ENCODE measurements at places on chromosomes 13 and 19.

GRCh38 chr13:67390462-67391086 lies 160.4 kb upstream of the PCDH9 start:
- DNase-seq = no peak

DNA sequence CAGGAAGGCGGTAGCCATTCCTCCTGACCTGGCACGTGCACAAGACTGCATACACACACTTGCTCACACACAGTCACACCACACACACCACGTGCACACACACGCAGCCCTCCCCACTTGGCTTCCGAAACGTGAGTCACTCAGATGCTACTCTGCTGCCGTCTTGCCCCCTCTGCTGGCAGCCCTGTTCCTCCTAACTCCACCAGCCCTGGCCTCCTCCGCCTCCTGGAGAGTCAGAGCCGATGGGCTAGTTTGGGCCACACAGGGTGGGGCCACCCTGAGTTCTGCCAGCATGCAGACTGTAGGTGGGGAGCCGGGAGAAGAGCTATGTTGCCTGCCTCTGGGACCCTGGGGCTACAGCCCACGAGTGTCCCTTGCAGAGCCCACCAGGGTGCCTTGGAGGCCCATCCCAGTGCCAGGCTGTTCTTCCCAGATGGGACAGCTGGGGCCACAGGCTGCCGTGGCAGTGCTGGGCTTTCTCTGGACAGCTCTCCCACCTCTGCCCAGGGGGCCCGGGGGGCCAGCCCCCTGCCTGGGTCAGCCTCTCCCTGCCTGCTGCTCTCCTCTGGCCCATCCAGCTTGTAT lies 12.1 kb downstream of the PIN1 start:
- DNase-seq = no peak

DNA sequence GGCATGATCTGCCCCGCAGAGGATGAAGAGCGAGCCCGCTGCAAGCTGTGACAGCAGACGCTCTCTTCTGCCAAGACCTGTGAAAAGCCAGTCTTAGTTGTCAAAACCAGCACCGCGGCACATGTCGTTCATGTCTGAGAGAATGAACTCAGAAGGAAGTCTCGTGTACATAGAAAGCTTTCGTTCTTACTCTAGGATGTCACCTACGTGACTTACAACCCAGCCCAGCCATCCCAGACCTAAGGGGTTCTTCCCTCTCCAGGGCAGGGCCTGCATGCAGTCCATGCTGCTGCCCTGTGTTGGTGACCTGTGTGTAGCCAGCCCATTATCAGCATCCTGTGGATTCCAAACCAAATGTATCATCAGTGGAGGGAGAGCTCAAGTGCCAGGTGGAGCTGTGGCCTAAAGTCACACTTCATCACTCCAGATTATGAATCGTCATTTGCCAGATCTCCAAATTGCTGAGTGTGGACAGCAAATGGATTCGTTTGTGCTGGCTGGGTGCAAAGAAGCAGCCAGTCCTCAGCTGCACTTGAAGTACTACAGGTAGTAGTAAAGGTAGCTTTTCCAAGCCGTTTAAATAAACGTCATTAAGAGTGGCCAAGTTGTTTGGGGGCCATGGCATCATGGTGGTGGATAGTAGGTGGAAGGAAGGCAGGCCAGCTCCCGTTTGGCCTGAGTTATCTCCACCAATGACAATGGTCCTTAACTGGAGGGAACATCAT lies 73.9 kb upstream of the GPR183 start:
- DNase-seq = no peak

DNA sequence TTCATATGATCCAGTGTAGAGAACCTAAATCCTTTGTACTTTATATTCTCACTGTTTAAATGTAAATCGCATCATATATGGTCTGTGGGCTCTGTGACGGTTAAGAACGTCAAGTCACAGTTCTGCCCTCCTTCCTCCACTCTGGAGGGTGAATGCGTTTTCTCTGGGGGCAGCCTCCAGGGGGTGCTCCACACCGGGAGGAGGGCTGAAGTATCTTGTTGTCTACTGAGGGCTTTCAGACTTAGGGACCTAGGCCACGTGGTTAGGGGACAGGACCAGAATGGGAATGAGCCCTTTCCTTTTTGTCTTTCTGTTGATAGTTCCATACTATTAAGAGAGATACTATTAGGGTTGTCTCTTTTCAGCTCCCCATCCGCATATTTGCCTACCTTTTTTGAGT lies 504.9 kb downstream of the FGF9 start:
- no peak for DNase-seq

DNA sequence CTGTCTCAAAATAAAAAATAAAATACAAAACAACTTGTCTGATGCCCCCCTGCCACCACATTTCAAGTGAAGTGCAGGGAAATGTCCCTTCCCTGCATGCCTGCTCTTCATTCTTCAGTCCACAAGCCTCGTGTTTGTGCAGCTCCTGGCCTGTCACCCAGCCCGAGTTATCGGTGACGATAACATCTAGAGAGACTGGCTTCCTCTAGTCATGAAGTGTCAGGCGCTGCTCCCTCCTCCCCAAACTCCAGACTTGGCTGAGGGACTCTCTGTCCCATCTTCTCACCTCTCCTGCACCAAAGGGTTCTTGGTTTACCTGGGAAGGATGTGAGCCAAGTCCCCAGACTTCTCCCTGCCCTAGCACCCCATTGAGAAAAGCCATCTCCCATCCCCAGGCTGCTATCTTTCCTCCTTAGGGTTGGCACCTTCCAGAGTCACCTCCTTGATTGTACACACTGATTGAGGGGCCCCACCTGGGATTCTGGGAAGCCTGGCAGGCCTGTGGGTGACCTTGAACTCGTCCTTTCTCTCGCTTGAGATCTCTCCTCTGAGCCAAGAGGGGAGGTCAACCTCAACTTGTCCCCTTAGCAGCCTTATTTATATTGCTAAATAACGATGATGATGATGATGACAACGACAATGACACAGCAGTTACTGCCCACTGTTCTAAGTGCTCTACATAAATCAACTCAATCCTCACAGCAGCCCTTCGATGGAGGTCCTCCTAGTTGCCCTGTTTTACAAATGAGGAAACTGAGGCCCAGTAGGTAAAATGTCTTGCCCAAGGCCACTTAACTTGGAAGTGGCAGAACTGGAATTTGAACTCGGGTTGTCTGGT lies 13.1 kb upstream of the PLAUR start:
- no peak for DNase-seq
